ENCODE measurements at places on chromosomes 5 and 9.

- no peak for DNase-seq
These were observed 7.5 kb upstream of the FST start for GRCh38 chr5:53472720-53473510.

- peak; percentile 22 for DNase-seq
These were observed 12.9 kb upstream of the FRRS1L start for GRCh38 chr9:109179801-109180523.

DNA sequence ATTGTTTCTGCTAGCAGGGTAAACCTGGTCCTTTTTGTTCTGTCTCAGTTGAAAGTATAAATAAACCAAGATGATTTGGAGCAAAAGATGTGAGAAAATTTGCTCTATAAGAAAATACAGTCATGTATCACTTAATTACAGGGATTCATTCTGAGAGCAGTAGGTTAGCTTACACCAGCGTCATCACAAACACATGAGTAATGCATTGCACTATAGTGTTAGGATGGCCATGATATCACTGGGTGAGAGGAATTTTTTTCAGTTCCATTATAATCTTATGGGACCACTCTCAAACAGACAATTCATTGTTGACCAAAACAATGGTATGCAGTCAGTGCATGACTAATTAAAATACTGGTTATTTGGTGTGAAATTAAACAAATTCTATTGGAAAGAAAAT, 430.9 kb downstream of the CHSY3 start:
- DNase-seq, result no peak

DNA sequence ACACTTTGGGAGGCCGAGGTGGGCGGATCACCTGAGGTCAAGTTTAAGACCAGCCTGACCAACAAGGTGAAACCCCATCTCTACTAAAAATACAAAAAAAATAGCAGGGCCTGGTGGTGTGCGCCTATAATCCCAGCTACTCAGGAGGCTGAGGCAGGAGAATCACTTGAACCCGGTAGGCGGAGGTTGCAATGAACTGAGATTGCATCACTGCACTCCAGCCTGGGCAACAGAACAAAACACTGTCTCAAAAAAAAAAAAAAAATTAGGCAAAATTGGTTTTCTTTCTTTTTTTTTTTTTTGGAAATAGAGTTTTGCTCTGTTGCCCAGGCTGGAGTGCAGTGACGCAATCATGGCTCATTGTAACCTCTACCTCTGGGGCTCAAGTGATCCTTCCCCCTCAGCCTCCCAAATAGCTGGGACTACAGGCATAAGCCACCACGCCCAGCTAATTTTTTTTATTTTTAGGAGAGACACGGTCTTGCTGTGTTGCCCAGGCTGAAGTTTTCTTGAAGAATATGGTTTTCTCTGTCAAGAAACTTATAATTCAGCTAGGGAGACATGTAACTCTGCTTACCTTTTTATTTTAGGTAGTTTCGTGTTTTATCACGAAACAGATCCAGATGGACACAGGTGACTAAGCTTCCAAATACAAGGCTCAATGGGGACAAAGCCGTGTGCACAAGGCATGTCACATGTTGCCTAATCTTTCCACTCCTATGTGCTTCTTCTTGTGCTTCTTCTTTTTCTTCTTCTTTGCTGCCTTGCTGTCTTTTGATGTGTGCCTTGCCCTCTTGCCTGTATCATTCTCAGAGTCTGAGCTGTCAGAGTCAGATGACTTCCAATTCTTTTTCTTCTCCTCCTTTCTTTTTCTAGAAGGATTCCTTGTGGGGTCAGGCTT, 14.3 kb downstream of the TTC1 start:
- no peak for DNase-seq

DNA sequence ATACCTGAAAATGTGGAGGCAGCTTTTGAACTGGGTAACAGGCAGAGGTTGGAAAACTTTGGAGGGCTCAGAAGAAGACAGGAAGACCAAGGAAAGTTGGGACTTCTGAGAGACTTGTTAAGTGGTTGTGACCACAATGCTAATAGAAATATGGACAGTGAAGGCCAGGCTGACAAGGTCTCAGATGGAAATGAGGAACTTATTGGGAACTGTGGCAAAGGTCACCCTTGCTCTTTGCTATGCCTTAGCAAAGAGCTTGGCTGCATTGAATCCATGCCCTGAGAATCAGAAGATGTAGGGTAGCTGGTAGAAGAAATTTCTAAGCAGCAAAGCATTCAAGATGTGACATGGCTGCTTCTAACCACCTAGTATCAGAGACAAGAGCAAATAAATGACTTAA, 244.4 kb upstream of the ADRA1B start:
- DNase-seq, result no peak

- no peak for DNase-seq
These were observed 159.5 kb upstream of the IL12B start for GRCh38 chr5:159489779-159490178.

DNA sequence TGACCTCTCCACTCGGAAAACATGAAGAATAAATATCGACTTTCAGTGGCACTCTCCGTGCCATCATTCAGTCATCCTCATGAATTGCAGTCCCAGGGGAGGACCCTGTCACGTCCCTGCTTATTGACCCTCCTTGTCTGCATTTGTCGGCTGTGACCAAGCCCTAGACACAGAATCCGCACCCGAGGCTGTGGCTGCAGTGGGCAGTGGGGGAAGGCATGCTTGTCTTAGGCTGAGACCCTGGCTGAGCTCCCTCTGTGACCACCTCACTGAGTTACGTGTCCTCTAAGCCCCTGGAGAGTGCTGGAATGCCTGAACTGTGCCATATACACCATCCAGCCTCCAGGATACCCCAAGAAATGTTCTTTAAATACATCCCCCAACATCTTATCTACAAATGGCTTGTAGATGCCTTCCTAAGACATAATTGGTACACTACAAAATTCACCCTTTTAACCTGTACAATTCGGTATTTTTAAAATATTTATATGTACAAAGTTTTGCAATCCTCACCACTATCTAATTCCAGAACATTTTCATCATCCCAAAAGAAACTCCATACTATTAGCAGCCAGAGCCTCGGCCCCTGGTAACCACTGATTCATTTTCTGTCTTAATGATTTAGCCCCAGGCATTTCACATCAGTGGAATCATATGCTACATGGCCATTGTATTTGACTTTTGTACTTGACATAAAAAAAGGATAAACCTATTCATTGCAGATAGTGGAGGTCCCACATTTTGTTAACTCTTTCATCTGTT, 80.8 kb upstream of the ICE1 start:
- DNase-seq, result no peak

GRCh38 chr5:58080573-58080972, 379.3 kb downstream of the PLK2 start:
- no peak for DNase-seq

DNA sequence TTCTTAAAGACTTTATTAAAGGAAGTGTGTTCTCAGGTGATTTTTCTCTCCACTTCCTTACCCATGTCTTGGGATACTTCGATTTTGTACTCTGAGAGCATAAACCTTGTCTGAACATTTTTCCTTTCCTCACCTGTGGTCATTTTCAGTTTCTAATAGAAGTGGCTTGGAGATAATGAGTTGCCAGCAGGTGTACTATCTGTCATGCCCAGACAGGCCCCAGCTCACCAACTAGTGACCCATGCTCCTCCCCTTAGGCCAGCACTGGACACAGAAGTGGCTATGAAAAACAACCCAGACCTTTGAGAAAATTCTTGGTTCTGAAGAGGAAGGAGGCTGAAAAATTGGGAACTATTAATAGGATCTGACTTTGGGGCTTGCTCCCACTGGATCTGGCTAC, 49.2 kb upstream of the SMIM32 start:
- DNase-seq, result no peak

GRCh38 chr5:14685757-14686156, 21.2 kb downstream of the OTULIN start:
- DNase-seq, result peak; percentile 72

GRCh38 chr5:1122511-1123294, 10.8 kb upstream of the SLC12A7 start:
- no peak for DNase-seq

- DNase-seq, result no peak
These were observed 131.8 kb downstream of the ADAMTSL1 start for GRCh38 chr9:18605766-18606180.

- no peak for DNase-seq
These were observed 2.1 kb downstream of the SH2D3C start for GRCh38 chr9:127776195-127776923.

DNA sequence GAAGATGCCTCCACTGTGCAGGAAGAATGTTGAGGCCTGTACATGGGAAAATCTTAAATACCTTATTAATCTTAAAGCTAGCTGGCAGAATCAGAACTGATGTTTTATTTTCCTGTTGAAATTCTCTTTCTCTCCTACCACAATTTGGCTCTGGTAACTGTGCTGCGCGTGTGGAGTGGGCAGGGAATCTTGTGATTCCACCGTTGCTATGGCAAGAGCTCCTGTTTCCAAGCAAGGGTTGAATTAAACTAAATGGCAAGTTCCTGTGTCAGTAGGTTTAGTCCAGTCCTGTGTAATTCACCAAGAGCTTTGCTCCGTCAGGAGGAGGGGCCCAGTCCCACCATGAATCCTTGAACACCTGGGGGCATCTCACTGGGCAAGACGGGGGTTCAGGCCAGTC, 36.4 kb downstream of the NXNL2 start:
- peak; percentile 35 for DNase-seq

DNA sequence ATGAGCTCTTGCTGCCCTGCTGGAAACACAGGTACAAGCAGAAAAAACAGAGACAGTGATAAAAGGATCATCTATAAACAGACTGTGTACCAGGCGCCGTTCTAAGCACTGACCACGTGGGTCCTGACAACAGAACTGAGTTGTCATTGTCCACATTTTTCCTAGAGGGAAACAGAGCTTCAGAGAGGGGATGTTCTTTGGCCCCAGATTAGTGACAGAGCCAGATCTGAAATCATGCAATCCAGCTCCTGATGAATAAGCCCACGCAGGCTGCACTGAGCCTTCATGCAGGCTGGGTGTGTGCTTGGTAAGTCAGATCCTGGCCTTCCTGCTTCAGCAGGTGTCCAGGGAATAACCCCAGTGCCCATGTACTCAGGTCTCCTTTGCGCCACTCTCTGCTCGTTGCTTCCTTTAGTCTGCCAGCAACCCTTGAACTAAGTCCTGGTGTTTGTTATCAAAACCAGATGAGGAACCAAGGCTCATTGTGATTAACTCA, 22.8 kb upstream of the TCF7 start:
- DNase-seq, result no peak

- no peak for DNase-seq
These were observed 211.8 kb downstream of the ARRDC3 start for GRCh38 chr5:91171322-91171721.

DNA sequence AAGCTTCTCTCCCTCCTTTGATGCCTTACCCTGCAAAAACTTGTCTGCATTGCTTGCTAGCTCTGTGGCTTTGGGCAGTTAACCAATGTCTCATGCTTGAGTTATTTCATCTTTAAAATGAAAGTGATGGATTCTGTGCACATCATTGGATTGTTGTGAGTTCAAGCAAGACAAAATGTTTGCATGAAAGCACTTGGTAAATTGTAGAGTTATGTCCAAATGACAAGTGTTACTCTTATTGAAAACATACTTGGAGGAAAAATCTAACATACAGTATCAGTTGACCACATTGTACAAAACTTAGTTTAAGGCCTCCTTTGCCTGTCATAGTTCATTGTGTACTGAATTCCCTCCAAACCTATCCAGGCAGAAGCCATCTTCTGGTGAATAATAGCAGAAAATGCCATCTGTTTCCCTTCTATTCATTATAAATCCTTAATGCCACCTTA, 30.0 kb downstream of the TGFBR1 start:
- DNase-seq, result no peak

DNA sequence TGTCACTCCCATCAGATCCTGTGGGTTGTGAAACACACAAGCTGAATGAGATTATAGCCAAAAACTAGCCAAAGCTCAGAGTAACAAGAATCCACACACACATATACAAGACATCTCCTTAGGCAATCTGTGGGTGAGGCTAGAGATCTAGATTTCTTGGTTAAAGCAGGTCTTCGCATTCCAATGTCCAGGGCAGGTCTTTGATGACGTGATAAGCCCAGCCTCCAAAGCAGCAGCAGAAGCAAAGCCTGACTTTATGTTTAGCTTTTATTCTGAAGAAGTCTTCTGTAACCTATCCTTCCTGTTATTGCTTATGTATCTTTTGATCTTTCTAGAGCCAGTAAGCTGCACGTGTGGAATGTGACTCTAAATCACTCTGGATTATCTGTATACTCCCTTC, 199.1 kb upstream of the SLC30A5 start:
- no peak for DNase-seq

GRCh38 chr5:40594811-40595210, 84.9 kb upstream of the PTGER4 start:
- DNase-seq, result no peak

DNA sequence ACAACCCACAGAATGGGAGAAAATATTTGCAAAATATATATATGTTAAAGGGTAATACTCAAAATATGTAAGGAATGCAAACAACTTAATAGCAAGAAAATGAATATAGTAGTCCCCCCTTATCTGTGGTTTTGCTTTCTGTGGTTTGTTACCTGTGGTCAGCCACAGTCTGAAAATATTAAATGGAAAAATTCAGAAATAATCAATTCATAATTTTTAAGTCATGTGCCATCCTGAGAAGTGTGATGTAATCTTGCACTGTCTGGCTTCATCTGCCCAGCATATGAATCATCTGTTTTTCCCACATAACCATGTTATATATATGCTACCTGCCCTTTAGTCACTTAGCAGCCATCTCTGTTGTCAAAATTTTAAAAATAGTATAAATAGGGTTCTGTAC, 11.7 kb downstream of the CER1 start:
- no peak for DNase-seq

GRCh38 chr9:131854896-131855613, 115.2 kb upstream of the RAPGEF1 start:
- DNase-seq, result no peak
